Left forelimb (tissue), 1 donor: ENCODE measurements at places on chromosomes 4 and X.

- DNase-seq = no peak
Observed at GRCh38 chrX:153600032-153600373, 1.1 kb upstream of the CCNQ start.

- no peak for DNase-seq
Observed at GRCh38 chrX:43644124-43644701, 11.9 kb upstream of the MAOA start.

DNA sequence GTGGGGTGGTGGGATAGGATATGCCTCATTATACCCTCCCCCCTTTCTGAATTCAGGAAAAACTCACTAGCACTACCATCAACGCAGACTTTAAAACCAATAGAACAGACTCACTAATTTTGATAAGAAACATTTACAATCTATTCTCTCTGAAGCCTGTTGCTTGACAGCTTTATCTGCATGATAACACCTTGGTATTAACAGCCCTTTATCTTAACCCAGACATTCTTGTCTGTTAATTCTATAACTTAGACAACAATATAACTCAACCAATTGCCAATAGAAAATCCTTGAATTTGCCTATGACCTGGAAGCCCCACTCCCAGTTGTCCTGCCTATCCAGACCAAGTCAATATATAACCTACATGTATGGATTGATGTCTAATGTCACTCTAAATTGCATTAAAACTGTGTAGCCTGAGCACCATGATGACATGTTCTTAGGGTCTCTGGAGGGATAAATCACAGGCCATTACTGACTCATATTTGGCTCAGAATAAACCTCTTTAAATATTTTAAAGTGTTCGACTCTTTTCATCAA, 1.5 kb upstream of the UGT2A3 start:
- DNase-seq = no peak

DNA sequence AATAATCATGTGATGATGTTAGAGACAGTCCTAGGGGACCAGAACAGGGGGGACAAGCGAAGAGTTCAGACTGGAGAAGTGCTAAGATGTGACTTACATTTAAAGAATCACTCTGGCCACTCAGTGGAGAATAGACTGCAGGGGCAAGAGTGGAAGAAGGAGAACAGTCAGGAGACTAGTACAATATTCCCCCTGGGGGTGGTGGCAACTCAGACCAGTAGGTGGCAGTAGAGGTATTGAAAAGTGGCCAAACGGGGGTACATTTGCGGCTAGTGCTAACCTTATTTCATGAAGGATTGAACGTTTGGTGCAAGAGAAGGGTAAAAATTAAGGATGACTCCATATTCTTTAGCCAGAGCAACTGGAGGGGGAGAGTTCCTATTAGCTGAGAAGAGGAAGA, 2.7 kb upstream of the BMX start:
- DNase-seq = no peak

GRCh38 chr4:86543560-86544309, 50.4 kb upstream of the PTPN13 start:
- no peak for DNase-seq

- no peak for DNase-seq
Observed at GRCh38 chr4:47914926-47915237, 499 bp upstream of the NFXL1 start.

DNA sequence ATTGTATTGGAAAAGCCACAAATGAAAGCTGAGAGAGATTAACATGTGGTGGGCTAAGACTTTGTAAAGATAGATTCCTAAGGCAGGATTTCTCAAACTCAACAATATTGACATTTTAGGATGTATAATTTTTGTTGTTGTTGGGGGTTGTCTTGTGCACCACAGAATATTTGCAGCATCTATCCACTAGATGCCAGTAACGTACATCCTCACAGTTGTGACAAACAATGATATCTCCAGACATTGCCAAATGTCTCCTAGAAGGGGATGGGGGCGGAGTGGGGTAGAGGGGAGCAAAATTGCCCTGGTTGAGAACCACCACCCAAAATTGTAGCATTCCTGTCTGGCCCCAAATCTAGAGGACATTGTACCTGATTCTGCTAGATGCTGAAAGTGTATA, 14.7 kb upstream of the CBR4 start:
- no peak for DNase-seq

DNA sequence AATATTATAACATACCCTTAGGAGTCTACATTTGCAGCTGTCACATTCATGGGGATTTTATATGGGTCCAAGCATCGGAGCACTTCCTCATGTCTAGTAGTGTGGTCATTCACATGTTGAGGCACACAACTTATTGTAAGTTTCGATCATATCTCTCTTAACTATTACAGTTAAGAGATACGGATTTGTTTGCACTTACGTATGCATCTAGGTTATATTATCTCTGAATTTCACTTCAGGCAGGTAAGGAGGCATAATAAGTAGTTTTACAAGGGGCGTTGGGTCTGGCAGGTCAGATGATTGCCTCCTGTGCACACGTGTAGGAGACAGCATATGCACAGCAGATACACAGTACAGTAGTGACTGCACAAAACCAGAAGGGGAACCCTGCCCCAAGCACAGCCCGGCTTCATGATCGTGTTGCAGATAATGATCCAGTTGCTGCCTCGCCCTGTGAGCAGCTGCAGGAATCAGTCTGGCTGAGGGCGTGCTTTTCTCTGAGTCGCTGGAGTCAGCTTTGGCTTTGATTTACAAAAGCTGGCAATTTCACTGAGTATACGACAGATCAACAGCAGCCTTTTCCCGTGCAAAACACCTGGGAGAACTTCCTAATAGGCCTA, 302.9 kb upstream of the GATB start:
- DNase-seq = no peak

DNA sequence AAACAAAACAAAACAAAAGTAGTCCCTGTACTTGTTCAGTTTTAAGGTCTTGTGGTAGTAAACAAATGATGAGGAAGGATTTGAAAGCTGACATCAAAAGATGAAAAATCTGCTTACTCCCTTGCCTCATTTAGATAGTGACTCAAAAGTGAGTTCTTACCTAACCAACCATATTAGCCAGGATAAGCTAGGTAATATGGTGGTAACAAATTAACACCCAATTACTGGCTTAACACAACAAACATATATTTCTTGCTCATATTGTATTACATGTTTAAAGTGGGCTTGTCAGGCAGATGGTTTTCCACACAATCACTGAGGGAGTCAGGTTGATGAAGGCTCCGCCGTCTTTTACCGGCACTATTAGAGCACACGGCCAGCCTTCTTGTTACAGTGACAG, 189.7 kb downstream of the PPARGC1A start:
- DNase-seq = no peak

- no peak for DNase-seq
Observed at GRCh38 chrX:118345045-118345463, 852 bp upstream of the WDR44 start.

- no peak for DNase-seq
Observed at GRCh38 chrX:41621222-41621723, 67.5 kb upstream of the GPR34 start.

GRCh38 chr4:152590179-152591031, 54.5 kb upstream of the FBXW7 start:
- DNase-seq = no peak

GRCh38 chr4:93843772-93844171, 15.2 kb downstream of the ATOH1 start:
- DNase-seq = no peak

DNA sequence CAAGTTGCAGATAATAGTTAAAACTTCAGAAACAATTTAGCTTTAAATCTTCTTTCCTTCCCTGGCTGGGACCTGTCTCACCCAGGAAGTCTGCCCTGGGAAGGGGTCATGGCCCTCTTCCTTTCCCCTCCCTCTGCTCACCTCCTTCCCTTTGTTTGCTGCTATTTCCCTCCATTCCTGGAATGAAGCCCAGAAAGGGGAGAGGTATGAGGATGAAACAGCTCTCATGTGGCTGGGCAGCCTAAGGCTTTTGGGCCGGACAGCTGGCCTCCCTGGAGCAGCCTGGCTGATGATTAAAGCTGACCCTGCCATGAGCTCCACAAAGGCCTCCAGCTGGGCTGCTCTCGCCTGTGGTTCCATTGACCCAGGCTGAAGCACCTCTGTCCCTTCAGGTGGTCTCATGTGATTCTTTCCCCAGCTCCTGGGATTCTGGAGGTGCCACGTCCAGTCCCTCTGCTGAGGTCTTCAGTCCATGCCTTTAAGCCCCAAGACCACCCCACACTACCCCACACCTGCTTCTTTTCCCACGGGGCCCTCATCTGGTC, 202.1 kb downstream of the PTTG2 start:
- DNase-seq = no peak

- no peak for DNase-seq
Observed at GRCh38 chr4:15799701-15800100, 21.6 kb downstream of the CD38 start.

DNA sequence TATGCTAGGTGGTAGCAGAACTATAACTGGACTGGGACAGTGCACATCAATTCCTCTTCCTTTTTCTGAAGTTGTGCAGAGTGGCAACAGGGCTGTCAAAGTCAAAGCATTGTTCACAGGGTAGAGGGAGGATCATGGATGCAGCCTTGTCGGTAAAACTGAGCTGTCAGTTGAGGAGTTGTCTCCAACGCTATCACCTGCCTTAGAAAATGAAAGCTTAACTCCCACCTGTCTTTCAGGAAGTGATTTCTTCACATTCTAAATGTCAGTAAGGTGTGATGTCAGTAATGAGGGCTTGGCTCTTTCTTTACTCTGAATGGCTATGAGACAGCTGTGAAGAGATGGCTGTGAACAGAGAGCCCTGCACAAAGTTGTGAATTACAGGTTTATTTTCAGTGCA, 66.4 kb upstream of the BANK1 start:
- no peak for DNase-seq

GRCh38 chr4:178808106-178808505, 1365.9 kb upstream of the AGA start:
- no peak for DNase-seq

- DNase-seq = no peak
Observed at GRCh38 chrX:120755066-120755846, 120.4 kb downstream of the CT47B1 start.

DNA sequence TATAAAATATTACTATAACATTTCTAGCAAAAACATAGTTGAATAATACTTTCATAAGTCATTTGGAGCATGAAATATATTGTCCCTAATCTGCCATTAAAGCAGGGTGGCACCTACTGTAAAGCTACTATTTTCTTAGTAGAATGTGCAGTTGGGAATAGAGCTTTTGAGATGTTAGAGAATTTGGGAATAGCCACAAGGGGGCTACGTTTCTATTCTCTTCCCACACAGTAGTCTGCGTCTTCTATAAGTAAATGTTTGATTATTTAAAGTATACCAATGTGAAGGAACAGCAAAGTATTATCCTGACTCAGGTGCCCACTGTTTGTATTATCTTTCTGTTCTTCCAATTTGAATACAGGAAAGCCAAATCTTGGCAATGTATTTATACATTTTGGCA, 323.2 kb upstream of the GIMD1 start:
- DNase-seq = no peak
